ENCODE measurements at places on chromosomes 3 and 15. TPM values are rescaled to one million over a fixed set of nuclear protein-coding genes. Genes with fewer than 3 reads are reported as not detected.

IDH2 gene
- 695 TPM for total RNA-seq

DNA sequence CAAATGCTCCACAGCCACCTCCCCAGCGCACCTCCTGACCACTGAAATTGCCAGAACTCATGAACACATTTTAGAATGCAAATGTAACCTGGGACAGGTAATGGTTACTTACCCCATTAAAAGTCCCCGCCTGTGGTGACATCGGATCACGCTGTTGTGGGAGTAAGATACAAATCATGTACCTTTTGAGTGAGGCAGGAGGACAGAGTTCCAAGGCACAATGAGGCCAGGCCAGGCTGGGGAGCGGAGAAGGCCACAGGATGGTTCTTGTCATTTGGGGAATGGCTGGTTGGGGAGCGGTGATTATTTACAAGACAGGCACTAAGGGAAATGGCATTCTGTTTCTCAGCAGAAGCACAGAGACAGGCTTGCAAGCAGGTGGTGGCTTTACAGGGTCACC is 490.0 kb downstream of the EDEM1 start:
- DNase-seq = no peak

PAK6 gene
- total RNA-seq = 3.0 TPM

TMCO5A gene
- not detected for total RNA-seq

DNA sequence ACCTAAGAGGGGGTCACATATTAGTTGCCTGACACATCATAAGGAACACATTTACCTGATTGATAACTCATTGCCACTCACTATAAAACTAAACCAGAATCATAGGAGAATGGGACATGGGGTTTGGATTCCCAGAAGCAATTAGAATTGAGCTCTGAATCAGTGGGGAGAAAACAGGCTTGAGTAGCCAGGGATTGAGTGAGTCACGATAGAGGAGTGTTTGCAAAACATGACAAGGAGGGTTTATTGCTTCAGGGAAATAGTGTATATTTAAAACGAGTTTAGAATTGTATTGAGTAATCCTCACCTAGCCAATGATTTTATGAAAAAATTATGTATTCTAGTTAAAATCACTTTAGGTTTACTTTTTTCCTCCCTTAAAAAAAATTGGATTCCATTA is 101.1 kb upstream of the THRB start:
- DNase-seq = no peak

GRCh38 chr3:59839283-59839682 is 789.5 kb upstream of the CFAP20DC start:
- DNase-seq = no peak

SAMMSON gene
- total RNA-seq = not detected

DNA sequence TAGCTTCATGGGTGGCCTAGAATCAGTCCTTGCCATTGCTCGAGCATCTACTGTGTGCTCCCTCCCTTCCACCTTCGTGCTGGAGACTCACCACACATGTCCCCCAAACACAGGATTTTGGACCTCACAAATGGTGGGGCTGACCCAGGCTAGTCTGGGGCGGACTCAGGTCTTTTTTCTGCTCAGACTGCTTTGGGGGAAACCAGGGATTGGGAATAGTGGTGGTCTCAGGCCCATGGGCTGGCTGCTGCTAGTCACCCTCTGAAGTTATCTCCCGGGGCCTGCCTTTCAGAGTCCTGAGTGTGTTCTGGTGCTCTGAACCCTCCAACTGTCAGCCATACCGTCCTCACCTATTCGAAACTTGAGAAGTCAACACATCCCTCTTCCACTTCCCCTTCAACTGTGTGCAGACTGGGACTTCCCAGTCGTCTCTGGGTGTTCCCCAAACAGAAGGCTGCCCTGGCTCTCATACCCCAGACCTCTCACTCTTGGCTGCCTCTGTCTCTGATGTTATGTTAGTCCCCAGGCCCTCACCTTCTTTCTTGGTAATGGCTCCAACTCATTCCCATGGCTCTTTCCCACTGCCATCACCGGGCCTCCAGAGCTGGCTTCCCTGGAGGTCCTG is 46.0 kb downstream of the PPCDC start:
- no peak for DNase-seq

CGNL1 gene
- total RNA-seq = 2.2 TPM

GOLIM4 gene
- total RNA-seq = 26.9 TPM

DNA sequence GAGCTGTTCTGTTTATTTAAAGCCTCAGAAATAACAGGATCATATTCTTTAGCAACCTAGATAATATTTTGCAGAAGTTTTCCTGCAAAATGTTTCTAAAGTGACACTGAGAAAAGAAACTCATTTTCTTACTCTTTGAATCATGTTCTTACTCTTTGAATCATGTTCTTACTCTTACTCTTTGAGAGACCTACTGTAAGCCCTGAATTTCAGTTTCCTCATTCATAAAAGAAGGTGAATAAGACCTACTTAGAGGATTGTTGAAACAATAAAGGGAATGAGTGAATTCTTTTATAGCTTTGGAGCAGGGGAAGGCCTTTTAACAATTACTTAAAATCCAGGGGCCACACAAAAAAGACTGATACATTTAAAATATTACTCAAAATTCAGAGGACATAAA is 221.7 kb upstream of the CMC1 start:
- DNase-seq = no peak

DNA sequence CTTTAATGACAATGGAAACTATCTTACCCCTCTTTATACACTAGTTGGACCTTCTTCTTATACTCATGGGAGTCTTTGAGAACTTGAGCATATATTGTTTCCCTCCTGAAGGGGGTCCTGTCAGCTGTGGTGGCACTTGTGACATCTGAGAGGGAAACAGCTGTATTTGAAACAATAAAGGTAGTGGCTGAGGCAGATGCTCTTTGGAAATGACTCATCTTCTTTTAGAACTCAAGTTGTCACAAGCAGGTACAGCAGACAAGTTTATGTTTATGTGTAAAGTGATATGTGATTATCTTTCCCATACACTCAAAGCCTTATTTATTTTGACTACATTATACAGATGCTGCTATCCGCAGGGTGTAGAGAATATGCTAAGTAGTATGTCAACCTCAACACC is 220.0 kb upstream of the GRM7 start:
- no peak for DNase-seq

SLC22A14 gene
- 0.08 TPM for total RNA-seq

- DNase-seq = no peak
These were observed 64.7 kb upstream of the NTRK3 start for GRCh38 chr15:88321271-88321670.

UQCC5 gene
- 31.9 TPM for total RNA-seq

DNA sequence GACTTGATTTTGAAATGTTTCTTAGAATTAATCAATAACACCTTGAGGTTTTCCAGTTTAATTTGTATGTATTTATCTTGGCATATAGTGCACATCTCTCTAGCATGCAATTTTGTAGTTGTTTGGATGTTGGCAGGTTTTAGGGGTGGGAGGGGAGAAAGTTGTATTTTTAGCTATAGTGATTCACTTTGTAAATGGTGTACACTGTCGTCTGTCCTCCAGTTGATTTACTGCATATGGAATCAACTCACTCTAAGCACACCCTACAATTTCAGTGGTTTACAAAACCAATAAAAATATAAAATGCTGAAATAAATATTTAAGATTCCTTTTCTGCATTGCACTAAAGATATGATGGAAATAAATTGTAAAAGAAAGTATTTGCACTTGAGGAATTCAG is 199.1 kb downstream of the CDIN1 start:
- DNase-seq = no peak

DNA sequence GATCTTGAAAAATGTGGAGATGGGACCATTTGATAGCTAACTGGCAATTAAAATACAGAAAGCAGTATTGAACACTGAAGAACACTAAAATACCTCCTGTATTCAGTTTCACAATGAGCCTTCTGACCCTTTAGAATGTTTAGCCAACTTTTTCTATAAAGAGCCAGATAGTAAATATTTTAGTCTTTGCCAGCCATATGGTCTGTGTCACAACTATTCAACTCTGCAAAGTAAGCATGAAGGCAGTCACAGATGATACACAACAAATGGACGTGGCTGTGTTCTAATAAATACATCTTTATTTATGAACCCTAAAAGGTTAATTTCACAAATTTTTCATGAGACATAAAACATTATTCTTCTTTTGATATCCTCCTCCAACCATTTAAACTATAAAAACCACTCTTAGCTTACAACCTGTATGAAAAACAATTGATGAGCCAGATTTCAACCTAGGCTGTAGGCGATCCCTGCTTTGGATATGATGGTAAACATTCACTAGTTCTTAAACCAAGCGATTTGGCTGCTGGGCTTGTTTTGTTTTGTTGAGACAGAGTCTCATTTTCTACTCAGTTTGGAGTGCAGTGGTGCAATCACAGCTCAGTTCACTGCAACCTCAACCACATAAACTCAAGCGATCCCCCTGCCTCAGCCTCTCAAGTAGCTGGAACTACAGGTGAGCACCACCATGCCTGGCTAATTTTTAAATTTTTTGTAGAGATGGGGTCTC is 13.6 kb upstream of the CSPG5 start:
- no peak for DNase-seq

- no peak for DNase-seq
These were observed 20.9 kb downstream of the RAF1 start for GRCh38 chr3:12643010-12643380.

PXK gene
- total RNA-seq = 17.5 TPM

DNA sequence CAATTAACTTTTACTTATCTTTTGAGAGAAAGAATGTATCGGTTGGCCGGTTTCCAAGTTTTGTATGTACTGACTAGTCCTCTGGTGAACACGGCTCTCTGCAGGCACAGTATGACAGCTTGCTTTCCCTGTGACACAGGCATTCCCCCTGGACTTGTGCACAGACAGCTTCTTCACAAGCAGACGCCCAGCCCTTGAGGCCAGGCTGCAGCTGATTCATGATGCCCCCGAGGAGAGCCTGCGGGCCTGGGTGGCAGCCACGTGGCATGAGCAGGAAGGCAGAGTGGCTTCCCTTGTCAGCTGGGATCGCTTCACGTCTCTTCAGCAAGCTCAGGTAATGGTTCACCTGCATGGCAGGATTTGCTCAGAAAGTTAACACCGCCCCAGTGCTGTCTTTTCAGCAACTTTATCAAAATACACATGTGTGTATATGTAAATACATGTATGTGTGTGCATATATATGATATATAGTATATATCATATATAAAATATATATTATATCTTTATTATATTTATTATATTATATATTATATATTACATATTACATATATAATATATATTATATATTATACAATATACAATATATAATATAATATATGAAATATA is 25.5 kb downstream of the FAN1 start:
- DNase-seq = no peak

MASP1 gene
- 8.1 TPM for total RNA-seq

- peak; percentile 12 for DNase-seq
These were observed 126.3 kb upstream of the MEF2A start for GRCh38 chr15:99439524-99439835.

DNA sequence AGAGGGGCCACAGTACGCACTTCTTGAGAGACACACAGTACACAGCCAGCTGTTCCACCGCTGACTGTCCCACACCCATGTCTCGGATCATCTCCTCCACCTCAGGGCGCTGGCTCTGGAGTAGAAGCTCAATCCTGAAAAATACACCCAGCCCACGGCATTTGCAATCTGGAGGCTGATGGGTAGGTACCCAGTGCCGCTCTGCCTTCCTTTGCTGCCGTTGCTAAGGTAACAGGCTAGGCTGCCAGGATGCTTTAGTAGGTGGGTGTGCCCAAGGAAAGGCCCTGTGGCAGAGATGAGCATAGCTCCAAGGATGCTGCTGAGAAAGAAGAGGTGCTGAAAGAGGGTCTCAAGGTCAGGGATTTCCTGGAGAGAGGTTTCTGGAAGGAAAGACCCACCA is 14.6 kb downstream of the TRAIP start:
- DNase-seq = no peak

GRCh38 chr3:43870120-43870519 is 179.4 kb downstream of the ABHD5 start:
- no peak for DNase-seq

SLC7A14 gene
- total RNA-seq = not detected

DNA sequence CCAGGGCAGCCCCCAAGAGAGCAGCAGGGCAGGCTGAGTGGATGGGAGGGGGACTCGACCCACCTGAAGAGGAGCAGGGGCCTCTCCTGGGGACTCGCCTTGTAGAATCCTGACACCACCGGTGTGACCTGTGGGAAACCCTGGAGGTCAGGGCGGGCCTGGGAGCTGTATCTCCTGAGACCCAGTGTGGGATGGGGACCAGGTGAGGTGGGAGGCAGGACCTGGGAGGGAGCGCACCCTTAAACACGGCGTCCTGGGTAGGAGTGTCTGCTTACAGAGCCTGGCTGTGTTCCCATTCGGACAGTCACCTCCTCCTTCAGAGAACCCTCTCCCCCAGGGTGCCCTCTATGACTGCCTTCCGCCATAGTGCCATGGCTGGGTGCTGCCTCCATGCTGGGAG is 27.1 kb downstream of the C15orf39 start:
- no peak for DNase-seq

GRCh38 chr3:48985831-48986376 is 4.1 kb upstream of the P4HTM start:
- no peak for DNase-seq

GRCh38 chr15:63860155-63860554 is 26.4 kb upstream of the HERC1 start:
- no peak for DNase-seq

- DNase-seq = no peak
These were observed 36.8 kb upstream of the TBL1XR1 start for GRCh38 chr3:177234121-177234520.

DNA sequence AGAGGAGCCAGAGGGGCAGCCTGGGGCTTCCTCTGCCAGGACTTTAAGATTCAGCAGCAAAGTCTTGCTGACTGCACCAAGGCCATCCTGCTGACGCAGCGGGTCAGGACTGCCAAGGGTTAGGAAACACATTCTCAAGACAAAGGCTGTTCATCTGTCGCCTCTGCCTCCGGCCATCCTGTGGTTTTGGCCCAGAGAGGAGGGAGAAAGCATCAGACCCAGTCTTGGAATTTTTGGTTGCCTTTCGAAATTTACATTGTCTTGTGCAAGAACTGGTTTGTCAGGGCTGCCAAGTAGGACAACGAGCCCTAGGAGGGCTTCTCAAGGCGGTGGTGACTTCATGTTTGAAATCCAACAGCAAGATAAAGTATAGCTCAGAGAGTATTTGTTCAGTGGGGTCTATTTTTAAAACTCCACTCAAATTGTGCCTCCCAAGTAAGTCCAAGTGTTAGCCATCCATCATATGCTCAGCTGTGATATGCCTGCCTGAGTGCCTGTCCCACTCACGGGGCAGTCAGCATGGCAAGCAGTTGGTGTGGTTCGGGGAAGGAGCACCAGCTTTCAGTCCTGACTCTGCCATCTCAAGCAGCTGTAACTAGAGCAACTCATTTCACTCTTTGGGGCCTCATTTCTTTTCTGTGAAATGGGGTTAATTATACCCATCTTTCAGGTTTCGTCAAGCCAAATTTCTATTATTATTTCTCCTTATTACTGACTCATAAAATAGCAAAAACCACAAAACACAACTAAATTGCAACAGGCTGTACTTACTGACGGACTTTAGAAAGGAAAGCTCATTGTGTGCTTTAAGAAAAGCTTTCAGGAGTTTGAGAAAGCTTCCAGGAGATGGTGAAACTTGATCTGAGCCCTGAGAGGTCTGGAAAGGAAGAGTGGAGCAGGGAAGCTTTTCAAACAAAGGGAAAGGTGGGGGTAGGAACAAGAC is 42.4 kb upstream of the RHO start:
- peak; percentile 88 for DNase-seq
